ENCODE measurements at places on chromosomes 12 and 14. TPM values are rescaled to one million over a fixed set of nuclear protein-coding genes. Genes with fewer than 3 reads are reported as not detected.
A peak's percentile ranks its signal among the peaks of the same experiment; 100 is the strongest.

DNA sequence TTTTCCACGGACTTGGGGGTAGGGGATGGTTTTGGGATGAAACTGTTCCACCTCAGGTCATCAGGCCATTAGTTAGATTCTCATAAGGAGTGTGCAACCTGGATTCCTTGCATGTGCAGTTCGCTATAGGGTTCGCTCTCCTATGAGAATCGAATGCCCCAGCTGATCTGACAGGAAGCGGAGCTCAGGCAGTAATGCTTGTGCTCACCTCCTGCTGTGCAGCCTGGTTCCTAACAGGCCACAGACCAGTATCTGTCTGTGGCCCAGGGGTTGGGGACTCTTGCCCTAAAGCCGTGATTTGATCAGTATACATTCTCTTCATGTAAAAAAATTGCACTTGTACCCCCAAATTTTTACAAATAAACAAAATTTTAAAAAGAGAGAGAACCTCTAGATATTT, 219.4 kb upstream of the CPNE8 start:
- H3K36me3 ChIP-seq: no peaks in the 10 kb centered on the region
- DNase-seq: no peak
- H3K4me1 ChIP-seq: no peaks in the 10 kb centered on the region
- H3K27ac ChIP-seq: no peak overlapping the region
- no peak overlapping the region for H3K4me3 ChIP-seq

- no peaks in the 10 kb centered on the region for H3K27me3 ChIP-seq
- H3K27ac ChIP-seq: no peak overlapping the region
- H3K4me3 ChIP-seq: no peak overlapping the region
- H3K4me1 ChIP-seq: no peaks in the 10 kb centered on the region
Observed at GRCh38 chr12:48329199-48329939, 21.4 kb downstream of the ZNF641 start.

DNA sequence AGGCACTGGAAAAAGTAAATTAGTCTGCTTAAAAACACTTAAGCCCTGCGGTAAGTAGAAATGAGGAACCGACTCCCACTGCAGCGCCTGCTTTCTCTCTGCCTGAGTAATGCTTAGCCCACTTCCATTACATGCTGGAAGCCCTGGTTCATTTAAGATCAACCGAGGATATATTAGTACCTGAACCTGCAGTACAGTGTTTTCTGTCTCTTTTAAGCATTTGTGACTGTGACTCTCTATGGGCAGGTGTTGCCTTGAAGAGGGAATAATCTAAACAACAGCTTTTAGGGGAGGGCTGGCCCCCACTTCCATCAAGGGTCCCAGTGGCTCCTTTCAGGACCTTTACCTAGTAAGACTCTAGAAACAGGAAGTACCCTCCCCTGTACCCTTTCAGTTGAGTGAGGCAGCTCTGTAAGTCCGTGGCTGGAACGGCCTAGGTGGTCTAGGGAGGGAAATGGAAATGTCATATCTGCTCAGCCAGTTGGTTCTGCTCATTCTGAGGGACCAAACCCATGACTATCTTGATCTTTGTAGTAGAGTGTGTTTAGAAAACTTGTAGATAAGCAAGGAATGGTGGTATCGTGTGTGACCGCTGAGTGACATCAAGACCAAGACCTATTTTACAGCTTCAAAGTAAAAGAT, 56.2 kb downstream of the FNTB start:
- H3K4me1 ChIP-seq: no peaks in the 10 kb centered on the region
- H3K27ac ChIP-seq: no peak overlapping the region
- no peak overlapping the region for H3K4me3 ChIP-seq
- H3K27me3 ChIP-seq: no peaks in the 10 kb centered on the region
- no peak for DNase-seq
- peaks cover 3% of the 10 kb centered on the region for H3K36me3 ChIP-seq

- H3K4me1 ChIP-seq: no peaks in the 10 kb centered on the region
- peak within 1 kb of the TSS; percentile 96 for H3K4me3 ChIP-seq
- H3K27ac ChIP-seq: peak within 1 kb of the TSS; percentile 98
- peak; percentile 86 for DNase-seq
Observed at GRCh38 chr14:39102969-39103957, at the start of gene SEC23A. Gene SEC23A (minus strand): TSS chr14:39103235. CDS start chr14:39096118, 7,117 bp downstream.

DNA sequence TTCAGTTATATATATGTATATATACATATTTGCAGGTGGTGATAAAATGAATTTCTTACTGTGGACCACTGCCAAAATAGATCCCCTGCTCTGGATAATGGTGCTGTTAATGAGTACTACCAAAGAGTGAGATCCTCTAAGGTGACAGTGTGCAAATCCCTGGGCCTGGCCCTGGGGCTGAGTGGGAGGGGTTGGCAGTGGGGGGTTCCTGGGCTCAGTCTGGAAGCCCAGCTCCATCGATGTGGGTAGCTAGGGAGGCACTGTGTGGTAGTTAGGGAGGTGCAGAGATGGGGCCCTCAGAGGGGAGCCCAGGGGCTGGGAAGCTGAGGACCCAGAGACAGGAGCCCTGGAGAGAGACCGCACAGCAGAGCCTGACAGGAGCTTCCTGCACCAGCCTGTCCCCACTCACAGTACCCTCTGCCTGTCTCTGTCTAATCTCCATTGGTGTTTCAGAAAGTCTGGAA, 9.1 kb downstream of the KRT8 start:
- DNase-seq: no peak
- no peaks in the 10 kb centered on the region for H3K36me3 ChIP-seq
- H3K27me3 ChIP-seq: no peaks in the 10 kb centered on the region

DNA sequence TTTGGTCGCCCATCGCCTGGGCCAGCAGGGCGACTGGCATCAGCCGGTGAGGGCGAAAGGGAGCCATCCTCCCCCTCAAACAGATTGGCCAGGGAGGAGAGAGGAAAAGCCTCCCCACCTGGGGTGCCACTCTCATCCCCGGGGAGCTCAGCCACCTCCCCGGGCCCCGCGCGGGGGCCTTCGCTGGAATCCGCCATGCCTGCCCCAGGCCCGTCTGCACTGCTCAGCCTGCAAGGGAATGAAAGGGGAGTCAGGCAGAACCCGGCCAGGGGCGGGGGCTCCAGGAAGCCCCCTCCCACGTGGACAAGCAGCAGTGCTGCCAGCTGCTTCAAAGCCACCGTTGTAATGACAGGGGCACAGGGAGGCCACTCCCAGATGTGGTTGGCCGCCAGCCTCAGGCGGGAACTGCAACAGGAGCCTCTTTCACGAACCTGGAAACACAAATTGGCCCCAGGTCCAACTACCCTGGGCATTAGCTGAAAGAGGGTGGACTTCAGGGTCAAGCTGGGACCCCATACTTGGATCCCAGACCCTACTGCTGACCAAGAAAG, 18.5 kb downstream of the TRPV4 start:
- H3K36me3 ChIP-seq: no peaks in the 10 kb centered on the region
- no peak for DNase-seq
- H3K27ac ChIP-seq: no peak overlapping the region
- no peaks in the 10 kb centered on the region for H3K4me1 ChIP-seq
- H3K27me3 ChIP-seq: no peaks in the 10 kb centered on the region

GRCh38 chr14:54889919-54890318, 12.7 kb downstream of the GCH1 start:
- no peak overlapping the region for H3K27ac ChIP-seq
- DNase-seq: no peak
- no peaks in the 10 kb centered on the region for H3K4me1 ChIP-seq

DNA sequence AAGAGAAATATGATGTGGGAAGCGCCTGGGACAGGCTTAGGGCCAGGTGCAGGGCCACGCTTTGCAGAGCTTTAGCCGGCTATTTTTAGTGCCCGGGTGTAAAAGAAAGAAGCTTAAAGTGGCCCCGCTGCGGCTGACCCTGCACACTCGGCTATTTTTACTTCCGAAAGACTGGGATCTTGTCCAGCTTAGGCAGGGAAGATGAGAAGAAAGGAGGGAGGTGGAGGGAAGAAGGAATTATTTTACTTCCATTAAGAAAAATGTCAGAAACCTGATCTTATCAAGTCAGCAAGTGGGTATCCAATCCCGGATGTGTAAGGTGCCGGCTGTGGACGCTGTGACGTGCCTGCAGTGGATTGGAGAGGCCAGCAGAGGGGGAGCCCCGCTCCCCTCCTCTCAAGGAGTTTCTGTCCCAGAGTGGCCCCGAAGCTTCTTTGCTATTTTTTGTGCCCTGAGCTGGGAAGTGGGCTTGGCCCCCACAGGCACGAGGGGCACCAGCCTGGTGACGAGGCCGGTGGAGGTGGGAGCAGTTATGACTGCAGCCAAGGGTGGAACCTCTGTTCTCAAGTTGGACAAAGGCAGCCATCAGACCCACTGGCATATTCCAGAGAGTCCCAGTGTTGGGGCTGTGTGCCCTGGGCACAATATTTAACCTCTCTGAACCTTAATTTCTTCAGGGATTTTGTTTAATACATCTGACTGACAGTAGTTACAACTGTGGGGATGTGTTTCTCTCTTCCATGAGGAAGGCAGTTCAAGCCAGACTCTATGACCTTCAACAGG, 97.7 kb downstream of the ESRRB start:
- H3K36me3 ChIP-seq: no peaks in the 10 kb centered on the region
- H3K4me3 ChIP-seq: no peak overlapping the region
- DNase-seq: no peak
- H3K4me1 ChIP-seq: no peaks in the 10 kb centered on the region

GRCh38 chr14:92711976-92712653, 36.3 kb downstream of the LGMN start:
- DNase-seq: no peak
- H3K27me3 ChIP-seq: no peaks in the 10 kb centered on the region
- H3K4me3 ChIP-seq: no peak overlapping the region

Gene NAV3
- total RNA-seq: 12.6 TPM

Gene PTPRR
- total RNA-seq: 2.4 TPM

Gene ENDOU
- not detected for total RNA-seq

Measured in prostate gland (tissue), 2 donors.